Occipital lobe (tissue), 3 donors: ENCODE measurements at places on chromosomes 13 and 19.

DNA sequence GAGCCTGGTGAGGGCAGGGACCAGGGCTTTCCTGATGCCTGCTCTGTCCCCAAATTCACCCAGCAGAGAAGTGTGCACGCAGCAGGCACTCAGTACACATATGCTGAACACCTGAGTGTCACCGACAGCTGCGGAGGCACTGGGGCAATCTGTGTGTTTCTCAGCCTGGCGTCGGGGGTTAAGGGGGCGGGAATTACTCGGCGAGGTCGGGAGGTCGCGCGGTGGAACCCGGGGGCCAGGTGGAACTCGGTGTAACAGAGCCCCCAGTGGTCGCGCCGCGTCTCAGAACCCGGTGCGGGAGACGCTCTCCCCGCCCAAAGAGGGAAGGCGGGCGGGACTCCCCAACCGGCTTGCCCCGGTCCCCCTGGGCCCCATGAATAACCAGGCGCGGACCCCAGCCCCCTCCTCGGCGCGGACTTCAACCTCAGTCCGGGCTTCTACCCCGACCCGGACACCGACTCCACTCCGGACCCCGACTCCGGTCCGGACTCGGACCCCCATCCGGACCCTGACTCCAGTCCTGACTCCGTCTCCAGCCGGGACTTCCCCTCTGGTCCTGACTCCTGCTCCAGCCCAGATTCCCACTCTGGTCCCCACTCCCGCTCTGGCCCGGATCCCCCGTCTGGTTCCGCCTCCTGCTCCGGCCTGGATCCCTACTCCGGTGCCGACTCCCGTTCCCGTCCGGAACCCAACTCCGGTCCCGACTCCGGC lies at the start of gene SELENOV:
Gene SELENOV (plus strand): TSS at position 300 of the 711 bp plus-strand sequence. CDS start 74 bp downstream, at position 374.
- DNase-seq = no peak

GRCh38 chr13:107069108-107069776 lies 501.3 kb upstream of the ARGLU1 start:
- DNase-seq = no peak

- DNase-seq = no peak
Observed at GRCh38 chr19:34313188-34313587, 51.8 kb upstream of the GPI start.

DNA sequence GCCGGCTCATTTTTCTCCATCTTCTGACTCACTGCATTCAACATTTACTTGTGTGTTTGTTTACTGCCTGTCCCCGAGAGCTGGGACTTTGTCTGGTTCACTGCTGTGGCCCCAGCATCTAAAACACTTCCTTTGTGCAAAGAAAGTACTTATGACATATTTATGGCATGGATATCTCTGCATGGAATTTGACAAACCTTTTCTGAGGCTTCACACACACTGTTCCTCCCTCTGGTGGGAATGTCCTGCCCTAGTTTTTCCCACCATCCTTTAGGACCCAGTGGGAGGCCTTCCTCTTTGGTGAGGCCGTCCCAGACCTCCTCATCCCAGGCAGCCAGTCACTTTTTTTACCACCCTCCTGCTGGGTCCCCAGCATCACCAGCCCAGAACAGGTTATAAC lies 1.4 kb upstream of the SRRM5 start:
- no peak for DNase-seq

GRCh38 chr19:362683-363082 lies 18.1 kb upstream of the MIER2 start:
- DNase-seq = no peak

- DNase-seq = no peak
Observed at GRCh38 chr19:18765224-18765623, 25.9 kb downstream of the COMP start.
